Left renal pelvis (tissue), 4 donors: ENCODE measurements at places on chromosomes 6 and 20. TPM values are rescaled to one million over a fixed set of nuclear protein-coding genes. Genes with fewer than 3 reads are reported as not detected.

DNA sequence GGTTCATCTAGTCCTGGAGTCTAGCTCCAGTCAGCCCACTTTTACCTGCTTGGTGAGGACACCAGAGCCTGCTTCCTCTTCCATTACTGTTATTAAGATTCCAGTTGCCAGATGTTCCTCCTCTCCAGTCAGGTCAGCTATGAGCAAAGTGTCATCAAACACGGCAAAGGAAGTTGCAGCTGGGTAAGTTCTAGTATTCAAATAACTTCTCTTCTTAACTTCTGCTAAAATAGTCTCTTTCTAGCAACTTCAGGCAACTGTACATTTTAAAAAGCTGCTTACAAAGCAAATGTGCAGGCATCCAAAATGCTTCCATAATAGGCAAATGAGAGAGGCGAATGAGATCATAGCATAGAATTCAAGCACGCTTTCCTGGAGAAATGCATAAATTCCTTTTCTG lies 18.4 kb upstream of the MRPS18A start:
- no peak for DNase-seq

DNA sequence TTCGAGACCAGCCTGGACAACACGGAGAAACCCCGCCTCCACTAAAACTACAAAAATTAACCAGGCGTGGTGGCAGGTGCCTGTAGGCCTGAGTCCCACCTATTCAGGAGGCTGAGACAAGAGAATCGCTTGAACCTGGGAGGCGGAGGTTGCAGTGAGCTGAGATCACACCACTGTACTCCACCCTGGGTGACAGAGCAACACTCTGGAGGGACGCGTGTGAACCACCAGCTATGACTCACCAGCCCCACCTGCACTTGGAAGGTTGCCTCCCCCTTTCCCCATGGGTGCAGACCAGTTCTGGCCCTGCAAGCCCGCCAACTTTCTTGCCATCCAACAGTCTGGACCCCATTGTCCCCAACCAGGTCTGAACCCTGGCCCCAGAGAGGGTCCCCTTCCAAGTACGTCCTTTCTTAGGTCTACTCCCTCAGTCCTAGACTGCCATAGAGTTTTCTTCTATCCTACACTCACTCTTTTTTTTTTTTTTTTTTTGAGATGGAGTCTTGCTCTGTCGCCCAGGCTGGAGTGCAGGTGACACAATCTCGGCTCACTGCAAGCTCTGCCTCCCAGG lies 29.2 kb downstream of the ATP9A start:
- no peak for DNase-seq

- no peak for DNase-seq
Measured at GRCh38 chr6:34922177-34922663, 33.2 kb downstream of the ANKS1A start.

GRCh38 chr20:62133864-62134263 lies 9.3 kb downstream of the PSMA7 start:
- DNase-seq, result no peak

DNA sequence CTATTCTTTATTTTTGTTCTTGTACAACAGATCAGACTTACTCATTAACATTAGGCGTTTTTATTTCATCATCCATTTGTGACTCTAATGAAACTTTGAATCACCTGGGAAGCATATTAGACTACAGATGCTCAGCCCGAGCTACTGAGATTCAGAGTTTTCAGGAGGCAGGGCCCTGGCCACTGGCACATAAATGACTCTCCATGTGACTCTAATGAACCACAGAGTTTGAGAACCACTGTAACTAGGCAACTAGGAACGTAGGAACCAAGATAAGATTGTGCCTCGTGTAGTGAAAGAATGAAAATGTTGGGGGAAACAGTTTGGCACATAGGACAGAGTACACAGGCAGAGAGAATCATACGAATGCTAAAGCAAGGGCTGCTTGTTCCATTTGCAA lies 405.9 kb upstream of the BTBD3 start:
- no peak for DNase-seq

DNA sequence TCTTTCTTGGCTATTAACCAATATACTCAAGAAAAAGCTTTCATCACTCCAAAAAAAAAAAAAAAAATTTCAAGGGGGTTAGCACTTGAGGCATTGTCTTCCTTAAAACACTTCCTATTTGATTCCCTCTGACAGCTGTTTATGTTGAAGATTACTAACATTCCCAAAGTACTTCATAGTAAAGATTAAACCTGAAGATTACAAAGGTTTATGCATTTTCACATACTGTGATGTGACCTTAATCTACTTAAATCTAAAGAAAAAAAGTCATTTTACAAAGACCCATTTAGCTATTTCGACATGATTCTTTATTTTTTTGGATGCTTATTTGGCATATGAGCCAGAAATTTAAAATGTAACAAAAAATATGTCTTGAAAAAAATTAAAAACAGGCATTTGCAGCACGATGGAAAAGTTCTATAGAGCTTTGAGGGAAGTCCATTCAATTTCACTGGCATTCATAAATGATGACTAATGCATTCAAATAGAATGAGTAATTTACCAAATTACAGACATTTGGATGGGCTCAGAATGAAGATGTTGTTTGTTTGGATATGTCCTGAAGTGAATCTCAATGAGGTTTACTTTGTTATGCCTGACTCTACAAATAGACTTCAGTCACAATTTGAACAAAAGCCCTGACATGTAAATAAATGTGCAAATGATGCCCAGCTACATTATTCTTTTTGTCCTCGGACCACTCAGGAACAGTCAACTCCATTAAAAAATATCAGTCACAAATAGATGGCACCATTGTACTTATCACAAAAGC lies 674.6 kb upstream of the MARCKS start:
- no peak for DNase-seq

- no peak for DNase-seq
Measured at GRCh38 chr6:168948002-168948401, 305.6 kb downstream of the THBS2 start.

DNA sequence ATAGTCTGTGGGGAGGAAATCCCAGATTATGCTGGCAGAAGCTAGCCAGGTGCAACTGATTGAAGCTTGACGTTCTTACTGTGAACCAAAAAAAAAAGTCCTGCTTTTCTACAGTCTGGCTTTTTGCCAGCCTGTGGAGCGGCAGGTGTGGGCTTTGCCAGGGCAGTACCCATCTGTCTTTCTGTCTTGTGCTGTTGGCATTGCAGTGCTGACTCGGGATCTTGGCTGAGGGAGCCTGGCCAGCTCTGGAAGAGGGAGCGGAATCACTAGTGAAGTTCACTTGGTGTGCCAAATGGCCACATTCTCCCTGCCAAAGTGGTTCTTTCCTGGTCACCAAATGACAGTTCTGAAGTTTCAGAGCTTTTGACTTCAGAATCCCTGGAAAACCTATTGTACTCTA lies 5.0 kb downstream of the KIF3B start:
- DNase-seq, result no peak

- DNase-seq, result no peak
Measured at GRCh38 chr6:158764926-158765325, 54.2 kb downstream of the EZR start.

DNA sequence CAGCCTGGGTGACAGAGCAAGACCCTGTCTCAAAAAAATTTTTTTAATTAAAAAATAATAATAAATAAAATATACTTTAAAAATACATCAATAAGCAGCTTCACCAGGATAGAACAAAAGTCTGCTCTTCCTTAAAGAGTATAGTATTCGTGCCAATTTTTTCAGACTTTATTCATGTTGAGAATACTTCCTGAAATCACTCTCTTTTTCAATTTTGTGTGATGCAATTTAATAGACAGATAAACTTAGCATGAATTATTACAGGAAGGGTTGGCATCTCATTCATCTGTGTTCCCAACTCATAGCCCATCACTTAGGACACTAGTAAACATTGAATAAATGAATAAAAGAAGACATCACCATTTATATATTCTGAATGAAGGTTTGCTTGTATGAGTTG lies 52.4 kb downstream of the IPCEF1 start:
- no peak for DNase-seq

- DNase-seq, result no peak
Measured at GRCh38 chr20:38426006-38426897, 8.9 kb downstream of the SNHG17 start.

- no peak for DNase-seq
Measured at GRCh38 chr6:32415521-32416019, 8.6 kb upstream of the BTNL2 start.

DNA sequence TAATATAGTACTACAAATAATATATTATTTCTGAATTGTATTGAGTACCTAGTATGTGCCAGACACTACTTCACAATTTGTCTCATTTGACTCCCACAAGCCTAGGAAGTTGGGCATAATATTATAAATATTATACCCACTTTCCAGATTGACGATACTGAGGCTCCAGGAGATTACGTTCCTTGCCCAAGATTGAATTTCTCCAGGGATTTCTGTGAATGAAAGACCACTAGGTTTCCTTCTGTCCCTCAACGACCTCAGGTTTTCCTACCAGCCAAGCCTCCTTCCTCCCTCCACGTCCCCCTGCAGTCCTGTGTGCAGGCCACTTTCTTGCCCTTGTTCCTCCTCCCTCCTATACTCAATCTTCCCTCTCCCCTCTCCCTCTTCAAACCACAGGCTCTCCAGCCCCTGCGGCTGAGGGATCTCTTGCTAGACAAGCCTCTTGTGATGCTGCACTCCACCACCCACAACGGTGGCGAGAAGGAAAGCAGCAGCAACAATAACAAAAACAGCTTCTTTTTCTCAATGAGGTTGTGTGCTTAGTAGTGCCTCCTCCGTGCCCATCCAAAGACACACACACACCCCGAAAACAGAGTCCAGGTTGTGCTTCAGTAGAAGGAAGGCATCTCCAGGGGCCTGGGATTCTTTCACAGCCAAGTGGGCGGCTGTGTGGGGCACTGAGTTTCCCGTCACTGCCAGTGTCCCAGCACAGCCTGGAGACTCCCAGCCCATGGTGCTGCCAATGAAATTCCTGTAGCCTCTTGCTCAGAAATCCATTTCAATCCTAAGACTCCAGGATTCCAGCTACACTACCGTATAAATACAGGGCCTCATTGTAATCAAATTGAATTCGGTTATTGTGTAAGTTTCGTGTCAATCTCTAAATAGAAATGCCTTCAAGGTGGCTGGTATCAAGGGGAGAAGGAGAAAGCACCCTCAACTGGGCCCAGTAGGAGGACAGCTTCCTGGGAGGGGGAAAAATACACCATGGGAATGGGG lies 94.4 kb downstream of the NCR2 start:
- DNase-seq, result no peak

DNA sequence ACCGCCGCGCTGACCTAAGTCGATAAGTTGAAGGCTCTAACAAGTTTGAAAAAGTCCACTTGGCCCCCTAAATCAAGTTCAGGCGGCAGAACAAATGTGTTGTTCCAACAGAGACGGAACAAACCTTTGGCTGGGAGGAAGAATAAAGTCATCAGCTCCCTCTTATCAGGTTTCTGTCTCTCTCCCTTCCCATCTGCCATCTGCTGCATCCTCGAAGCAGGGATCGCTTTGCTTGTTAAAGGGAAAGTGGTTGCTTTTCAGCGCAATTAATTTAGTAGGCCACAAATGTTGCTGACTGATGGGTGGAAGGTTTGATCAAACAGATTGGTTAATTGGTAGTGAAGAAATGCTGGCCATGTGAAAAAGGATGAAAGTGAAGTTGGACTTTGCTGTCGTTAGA lies 64.3 kb downstream of the CDH4 start:
- no peak for DNase-seq

DNA sequence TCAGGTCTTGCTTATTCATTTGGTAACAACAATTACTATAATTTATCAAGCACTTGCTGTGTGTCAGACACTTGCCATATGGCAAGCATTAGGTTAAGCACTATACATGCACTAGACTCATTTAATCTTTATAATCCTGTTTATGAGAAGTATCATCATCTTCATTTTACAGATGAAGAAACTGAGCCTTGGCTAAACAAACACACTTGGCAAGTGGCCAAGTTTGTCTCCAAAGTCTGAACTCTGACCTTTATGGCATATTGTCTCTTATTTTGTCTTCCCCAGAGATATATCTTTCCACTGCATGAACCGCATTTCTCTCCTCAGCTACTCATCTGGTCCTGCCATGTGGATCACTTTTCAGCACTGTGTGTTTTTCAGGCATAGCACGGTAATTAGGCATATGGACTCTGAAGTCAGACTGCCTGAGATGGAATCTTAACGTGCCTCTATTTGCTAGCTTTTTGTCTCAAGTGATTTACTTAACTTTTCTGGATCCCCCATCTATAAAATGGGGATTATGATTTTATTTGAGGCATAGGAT lies 4.7 kb downstream of the ADGRF5 start:
- DNase-seq, result no peak

- no peak for DNase-seq
Measured at GRCh38 chr6:97677626-97678025, 394.6 kb upstream of the MMS22L start.

- no peak for DNase-seq
Measured at GRCh38 chr6:120556491-120556890, 777.8 kb downstream of the TBC1D32 start.

GRCh38 chr6:113697632-113698410 lies 159.3 kb upstream of the MARCKS start:
- DNase-seq, result no peak

- no peak for DNase-seq
Measured at GRCh38 chr20:34626992-34627391, 49.9 kb downstream of the PIGU start.

DNA sequence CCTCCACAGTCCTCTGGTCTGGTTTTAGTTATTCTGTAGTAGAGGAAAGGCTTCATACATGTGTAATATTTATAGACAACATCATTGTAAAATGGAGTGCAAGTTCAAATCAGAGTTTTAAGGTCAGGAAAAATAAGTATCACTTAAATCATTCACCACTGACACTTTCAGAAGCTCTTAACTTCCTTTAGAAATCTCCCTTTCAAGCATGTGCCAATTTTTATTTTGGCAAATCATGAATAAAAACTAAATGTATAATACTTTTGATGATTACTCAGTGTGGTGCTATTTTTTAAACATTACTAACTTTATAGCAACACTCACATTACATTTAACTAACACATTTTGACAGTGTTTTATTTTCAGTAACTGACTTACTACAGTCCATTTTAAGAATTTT lies 112.2 kb downstream of the OGFRL1 start:
- no peak for DNase-seq

GRCh38 chr6:35139924-35140638 lies 1.1 kb downstream of the TCP11 start:
- DNase-seq, result no peak

- no peak for DNase-seq
Measured at GRCh38 chr6:29675561-29675960, 5.4 kb downstream of the ZFP57 start.

GRCh38 chr6:82909551-82909950 lies 156.1 kb downstream of the UBE3D start:
- no peak for DNase-seq

The PRR18 gene
- polyA plus RNA-seq, result 0.35 TPM

The ZFP57 gene
- 0.20 TPM for polyA plus RNA-seq

The TRIM10 gene
- polyA plus RNA-seq, result 0.49 TPM

The SLC44A4 gene
- 33.1 TPM for polyA plus RNA-seq

The FKBP1C gene
- 3.0 TPM for polyA plus RNA-seq

The NKX2-2 gene
- not detected for polyA plus RNA-seq

The IPCEF1 gene
- polyA plus RNA-seq, result 7.4 TPM

The TCP11 gene
- 1.2 TPM for polyA plus RNA-seq

The HRH3 gene
- 0.37 TPM for polyA plus RNA-seq

The CFAP206 gene
- 3.7 TPM for polyA plus RNA-seq

The AFDN gene
- polyA plus RNA-seq, result 152 TPM

The NANP gene
- polyA plus RNA-seq, result 7.4 TPM

The SIRPA gene
- 28.5 TPM for polyA plus RNA-seq
